Activated CD4-positive, CD25-positive, alpha-beta regulatory T cell treated with anti-CD3 and anti-CD28 coated beads, Interleukin-2, amount 50 U/mL, for 16 hours (primary cell): ENCODE measurements at places on chromosomes 6 and 20.

DNA sequence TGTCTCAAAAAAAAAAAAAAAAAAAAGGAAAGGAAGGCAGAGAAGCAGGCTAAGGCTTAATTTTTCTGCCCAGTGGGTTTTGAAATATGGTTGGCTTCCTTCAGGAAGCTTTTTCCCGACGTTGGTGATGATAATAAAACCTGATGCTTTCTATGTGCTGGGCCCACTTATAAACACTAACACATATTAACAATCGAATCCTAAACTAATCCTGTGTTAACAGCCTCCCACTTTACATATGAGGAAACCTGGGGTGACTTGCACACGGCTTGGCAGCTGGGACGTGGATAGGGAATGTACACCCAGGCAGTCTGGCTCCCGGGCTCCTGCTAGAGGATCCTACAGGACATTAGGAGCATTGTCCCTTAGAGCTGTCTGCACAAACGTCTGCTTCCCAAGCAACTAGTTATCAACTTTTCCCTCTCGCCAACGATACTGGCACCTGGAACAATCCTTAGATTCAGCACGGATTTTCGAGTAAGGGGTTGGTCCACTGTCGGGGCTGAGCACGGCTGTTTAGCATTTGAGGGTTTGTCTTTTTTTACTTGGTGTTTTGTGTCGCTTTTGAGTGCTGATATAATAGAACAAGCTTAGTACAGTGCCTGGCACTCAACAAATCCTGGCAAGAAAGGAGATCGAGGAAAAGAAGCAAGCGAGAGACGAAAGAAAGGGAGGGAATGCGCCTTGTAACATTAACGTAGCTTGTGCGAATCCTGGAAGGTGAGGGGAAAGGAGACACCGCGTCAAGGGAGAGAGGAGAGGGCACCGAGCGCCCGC, 622 bp upstream of the KIZ start:
- no peak for DNase-seq

GRCh38 chr6:154914288-154914687, 80.8 kb upstream of the TIAM2 start:
- DNase-seq, result no peak

DNA sequence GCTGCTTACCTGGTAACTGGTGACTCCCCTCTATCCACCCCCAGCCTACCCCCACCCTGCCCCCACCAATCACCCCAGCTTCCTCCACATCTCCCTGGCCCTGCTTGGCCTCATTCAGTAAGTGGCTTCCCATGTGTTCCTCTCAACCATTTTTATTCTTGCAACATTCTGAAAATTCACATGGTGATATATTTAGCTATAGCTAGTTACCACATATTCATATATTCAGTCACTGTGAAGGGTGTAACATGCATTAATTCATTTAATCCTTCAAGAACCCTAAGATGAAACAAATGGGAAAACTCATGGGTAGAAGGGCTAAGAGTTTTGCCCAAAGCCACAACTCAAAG, 95.4 kb upstream of the CEP85L start:
- no peak for DNase-seq

DNA sequence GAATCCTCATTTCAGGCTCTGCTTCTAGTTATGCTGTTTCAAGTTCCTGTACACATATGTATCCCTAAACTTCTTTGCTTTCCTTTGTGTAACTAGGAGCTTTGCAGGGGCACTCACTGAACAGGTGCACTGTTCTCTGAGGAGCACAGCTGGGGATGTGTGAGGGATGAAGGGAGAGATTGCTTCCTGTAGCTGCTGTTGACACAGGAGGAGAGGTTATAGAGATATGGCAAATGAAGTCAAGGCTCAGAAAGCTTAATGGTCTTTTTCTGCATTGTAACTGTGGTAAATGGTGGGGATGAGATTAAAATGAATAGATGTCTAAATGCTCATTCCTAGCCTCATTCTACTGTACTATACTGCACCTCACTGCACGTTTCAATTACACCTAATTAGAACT, 454.3 kb downstream of the BTBD3 start:
- no peak for DNase-seq

DNA sequence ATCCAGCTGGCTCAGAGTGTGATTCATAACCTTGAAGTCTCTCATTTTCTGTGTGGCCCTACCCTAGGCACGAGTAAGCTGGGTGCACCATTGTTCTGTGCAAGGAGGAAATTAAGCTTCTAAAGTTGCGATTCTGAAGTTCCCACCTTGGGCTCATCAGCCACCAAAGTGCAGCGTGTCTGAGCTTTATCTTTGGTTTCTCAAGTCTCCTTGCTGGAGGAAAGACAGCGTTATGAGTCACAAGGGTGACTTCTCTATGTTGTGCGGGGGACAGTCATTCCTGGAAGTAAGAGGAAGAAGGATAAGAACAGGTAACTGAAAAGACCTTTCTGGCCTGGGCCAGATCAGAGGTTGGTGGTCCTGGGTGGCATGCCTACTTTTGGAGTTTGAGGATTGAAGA, 16.8 kb downstream of the MRAP2 start:
- DNase-seq, result no peak
